ENCODE measurements at places on chromosomes 6 and 20.

- no peak for DNase-seq
Measured at GRCh38 chr6:25196464-25196863, 82.7 kb upstream of the CARMIL1 start.

- DNase-seq, result peak; percentile 10
Measured at GRCh38 chr6:139330826-139331500, 39.2 kb upstream of the TXLNB start.

DNA sequence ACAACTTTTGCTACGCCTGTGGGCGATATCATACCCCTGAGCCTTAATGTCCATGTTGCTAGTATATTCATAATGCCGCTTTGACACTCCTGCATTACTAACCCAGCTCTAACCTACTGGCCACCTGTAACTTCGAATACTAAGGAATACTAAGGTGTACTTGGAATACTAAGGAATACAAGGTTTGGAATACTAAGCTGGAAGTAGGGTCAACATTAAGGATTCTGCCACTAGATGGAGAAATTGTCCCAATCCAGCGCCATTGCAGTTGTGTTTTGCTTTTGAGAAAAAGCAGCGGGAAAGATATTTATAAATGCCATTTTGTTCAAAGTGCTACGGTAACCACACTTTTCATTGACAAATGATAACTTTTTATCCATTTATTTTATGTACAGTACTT lies 10.7 kb downstream of the TBXT start:
- DNase-seq, result no peak

- peak; percentile 44 for DNase-seq
Measured at GRCh38 chr6:111482188-111482958, 645 bp downstream of the REV3L start.

GRCh38 chr6:154457881-154458284 lies 52.6 kb downstream of the CNKSR3 start:
- DNase-seq, result no peak

DNA sequence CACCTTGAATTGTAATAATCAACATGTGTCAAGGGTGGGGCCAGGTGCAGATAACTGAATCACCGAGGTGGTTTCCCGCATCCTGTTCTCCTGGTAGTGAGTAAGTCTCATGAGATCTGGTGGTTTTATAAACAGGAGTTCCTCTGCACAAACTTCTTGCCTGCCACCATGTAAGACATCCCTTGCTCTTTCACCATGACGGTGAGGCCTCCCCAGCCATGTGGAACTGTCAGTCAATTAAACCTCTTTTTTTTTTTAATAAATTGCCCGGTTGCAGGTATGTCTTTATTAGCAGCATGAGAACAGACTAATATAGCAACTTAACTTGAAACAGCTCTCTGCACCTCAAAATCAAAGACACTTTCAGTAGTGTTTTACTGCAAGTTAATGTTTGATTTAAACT lies 121.6 kb downstream of the OGFRL1 start:
- DNase-seq, result no peak

- DNase-seq, result no peak
Measured at GRCh38 chr6:170347975-170348374, 41.4 kb downstream of the FAM120B start.

DNA sequence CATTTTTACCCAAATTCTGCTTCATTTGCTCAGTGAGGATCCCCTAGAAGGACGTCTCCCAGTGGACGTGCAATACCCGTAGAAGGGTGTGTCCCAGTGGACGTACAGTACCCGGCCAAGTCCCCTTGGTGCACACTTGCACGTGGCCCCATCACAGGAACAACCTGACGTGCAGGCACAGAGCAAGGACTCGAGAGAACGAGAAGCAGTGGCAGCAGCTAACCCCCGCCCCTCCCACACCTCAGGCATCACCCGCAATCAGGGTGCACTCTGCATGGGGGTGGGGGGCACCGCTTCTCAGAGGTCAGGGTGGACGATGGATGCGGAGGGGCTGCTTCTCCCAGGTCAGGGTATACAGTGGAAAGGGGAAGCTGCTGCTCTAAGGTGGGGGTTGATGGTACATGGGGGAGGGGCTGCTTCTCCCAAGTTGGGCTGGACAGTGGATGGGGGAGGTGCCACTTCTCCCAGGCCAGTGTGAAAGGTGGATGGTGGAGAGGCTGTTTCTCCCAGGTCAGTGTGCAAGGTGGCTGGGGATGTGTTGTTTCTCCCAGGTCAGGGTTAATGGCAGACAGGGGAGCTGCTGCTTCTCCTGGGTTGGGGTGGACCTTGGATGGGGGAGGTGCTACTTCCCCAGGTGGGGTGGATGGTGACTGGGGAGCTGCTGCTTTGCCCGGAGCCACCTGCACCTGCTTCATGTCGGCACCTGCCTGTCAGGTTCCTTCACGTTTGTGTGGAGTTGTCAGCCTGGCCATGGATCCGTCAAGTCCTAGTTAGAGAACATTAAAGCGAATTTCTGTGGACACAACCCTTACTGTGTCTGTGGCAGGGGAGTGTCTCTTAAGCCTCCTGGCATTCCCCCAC lies 1.0 kb upstream of the THBS2 start:
- no peak for DNase-seq

GRCh38 chr6:38012573-38012972 lies 193.0 kb downstream of the ZFAND3 start:
- peak; percentile 58 for DNase-seq

DNA sequence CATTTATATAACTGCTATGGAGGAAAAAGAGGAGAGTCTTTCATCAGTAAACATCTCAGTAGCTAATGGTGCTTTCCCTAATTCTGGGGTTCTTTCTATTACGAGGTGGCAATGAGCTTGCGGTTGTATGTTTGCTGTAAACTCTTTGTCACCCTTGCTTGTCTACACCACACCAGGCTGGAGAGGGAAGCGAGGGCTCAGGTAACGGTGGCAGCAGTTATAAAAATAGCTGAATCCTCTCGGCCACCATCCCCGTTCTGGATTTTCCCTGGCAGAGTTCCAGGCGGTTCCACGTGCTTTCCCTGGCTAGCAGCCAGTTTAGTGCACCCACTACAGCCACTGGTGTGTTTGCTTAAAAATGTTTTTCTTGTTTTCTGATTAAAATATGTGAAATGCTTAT lies 39.0 kb downstream of the MAS1 start:
- DNase-seq, result no peak

GRCh38 chr20:62376112-62377063 lies 9.3 kb upstream of the LAMA5 start:
- peak; percentile 46 for DNase-seq

GRCh38 chr20:33812908-33813462 lies 1.8 kb downstream of the CHMP4B start:
- no peak for DNase-seq

- peak; percentile 80 for DNase-seq
Measured at GRCh38 chr6:165117121-165117520, 192.3 kb downstream of the C6orf118 start.

DNA sequence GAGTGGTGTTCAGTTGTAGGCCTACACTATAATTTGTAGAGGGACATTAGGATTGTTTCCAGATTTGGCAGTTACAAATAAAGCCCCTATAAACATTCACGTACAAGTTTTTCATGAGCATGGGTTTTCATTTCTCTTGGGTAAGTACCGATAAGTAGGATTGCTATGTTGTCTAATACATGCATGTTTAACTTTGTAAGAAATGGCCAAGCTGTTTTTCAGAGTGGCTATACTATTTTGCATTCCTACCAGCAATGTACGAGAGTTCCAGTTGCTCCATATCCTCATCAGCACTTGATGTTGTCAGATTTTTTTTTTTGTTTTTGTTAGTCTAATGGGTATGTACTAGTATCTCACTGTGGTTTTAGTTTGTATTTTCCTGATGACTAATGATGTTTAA lies 11.2 kb upstream of the APCDD1L start:
- no peak for DNase-seq

GRCh38 chr6:41066867-41067304 lies 5.3 kb downstream of the OARD1 start:
- peak; percentile 76 for DNase-seq

- no peak for DNase-seq
Measured at GRCh38 chr6:78896227-78896626, 28.9 kb downstream of the IRAK1BP1 start.

DNA sequence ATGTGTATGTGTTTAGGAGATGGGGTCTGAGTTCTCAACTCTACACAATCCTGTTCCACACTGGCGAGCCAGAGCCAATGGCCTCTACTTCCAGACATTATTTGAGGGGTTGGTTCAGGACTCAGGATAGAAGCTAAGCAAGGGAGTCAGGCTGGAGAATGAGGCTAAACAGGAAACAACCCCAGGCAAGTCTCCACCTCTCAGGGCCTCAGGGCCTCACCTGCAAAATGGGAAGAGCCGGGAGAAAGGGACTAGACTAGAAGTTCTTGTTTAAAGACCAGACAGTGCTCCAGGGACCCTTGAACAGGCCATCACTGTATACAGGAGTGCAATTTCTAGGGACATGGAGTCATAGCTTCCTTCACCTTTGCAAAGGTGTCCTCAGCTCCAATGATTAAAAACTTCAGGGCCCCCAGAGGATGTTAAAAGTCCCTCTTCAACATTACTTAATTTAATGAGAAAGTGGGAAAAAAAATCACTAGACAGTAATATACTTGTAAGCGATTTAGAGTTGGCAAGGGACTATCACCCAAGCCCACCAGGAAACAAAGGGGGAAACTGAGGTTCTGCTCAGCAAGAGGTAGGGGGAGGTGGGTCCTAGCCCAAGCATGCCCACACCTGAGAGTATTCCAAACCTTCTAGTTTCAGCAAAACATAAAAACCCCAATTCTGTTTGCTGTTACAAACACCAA lies 41.7 kb downstream of the ZMYND8 start:
- DNase-seq, result no peak

DNA sequence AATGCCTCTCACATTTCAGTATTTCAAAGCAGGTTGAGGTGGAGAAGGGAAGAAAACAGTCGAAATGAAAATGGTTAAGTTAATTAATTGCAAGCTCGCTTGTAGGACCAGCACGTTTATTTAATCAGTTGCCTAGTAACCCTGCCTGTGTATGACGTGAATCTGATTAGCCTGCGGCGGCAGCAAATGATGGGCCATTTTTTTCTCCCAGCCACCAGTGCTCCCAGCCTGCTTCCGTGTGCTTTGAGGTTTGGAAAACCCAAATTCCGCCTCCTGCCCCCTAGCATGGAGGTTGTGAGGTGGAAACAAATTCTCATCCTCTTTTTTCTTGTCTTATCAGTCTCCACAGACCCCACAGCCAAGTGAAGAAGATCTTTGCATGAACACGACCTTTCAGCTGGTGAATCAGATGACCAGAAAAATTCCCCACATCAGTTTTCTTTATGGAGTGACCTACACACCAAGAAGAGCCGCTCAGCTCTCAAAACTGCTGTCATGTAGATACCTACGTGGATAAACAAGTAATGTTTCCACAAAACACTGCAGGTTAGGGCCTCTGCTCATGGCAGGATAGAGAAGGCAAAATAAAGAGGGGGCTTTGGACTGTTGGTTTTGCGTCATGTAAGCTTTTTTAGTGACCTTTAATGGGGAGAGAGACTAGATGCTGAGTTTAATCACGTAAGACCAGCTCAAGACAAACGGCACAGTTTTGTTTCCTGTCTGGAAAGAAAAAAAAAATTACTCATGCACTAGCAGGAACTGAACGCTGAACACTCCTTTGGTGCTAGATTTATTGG lies 572.9 kb upstream of the NOX3 start:
- DNase-seq, result peak; percentile 44

- DNase-seq, result no peak
Measured at GRCh38 chr6:122495612-122496011, 24.0 kb upstream of the SERINC1 start.

- DNase-seq, result no peak
Measured at GRCh38 chr20:19682249-19682648, 75.8 kb upstream of the RIN2 start.

- no peak for DNase-seq
Measured at GRCh38 chr20:34971561-34972235, 16.0 kb downstream of the MYH7B start.

DNA sequence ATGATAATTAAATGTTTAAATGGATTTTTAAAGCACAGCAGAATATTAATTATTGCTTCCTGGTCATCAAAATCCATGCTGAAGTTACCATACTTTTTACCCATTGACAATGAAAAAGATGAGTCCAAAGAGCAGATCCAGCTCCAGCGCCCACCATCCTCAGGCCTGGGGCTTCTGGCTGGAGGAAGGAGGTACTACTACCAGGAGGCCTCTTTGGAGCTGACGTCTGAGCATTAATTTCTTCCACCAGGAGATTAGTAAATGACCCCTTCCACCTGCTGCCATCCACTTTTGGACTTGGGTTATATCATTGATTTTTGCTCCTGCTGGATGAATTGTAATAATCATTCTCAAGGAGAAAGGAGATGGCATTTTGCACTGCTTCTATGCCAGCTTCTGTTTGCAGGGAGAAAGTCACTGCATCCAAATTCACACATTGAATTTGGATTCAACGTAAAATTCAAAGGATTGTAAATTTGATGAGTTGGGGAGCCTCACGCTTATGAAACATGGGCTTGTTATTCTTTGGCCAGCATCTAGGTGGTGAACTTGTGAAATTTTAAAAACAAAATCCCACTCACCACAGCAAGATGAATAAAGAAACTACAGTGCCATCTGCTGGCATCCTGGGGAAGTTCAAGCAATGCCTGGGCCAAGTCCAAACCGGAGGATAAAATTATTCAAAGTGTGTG lies 121.8 kb downstream of the SASH1 start:
- peak; percentile 73 for DNase-seq

DNA sequence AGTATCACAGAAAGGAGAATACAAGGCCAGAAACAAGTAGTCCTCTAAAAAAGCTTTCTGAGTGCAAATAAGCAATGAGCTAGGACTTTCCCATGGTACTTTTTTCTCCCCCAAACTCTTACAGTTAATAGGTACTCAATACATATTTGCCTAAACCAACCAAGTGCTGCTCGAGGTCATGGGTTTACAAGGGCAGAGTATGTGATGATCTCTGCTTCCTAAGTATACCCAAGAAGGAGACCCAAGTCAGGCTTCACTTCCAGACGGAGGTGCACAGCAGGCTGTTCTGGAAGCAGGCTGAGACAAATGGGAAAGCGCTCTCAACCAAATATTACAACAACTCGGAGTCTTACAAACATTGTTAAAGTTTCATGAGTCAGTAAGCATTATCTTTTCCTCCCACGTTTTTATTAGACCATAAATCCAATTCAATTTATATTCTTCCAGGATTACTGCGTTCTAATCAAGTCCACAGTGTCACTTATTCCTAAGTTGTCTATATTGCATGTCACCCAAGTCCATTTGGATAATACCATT lies 8.1 kb downstream of the FYN start:
- DNase-seq, result no peak

DNA sequence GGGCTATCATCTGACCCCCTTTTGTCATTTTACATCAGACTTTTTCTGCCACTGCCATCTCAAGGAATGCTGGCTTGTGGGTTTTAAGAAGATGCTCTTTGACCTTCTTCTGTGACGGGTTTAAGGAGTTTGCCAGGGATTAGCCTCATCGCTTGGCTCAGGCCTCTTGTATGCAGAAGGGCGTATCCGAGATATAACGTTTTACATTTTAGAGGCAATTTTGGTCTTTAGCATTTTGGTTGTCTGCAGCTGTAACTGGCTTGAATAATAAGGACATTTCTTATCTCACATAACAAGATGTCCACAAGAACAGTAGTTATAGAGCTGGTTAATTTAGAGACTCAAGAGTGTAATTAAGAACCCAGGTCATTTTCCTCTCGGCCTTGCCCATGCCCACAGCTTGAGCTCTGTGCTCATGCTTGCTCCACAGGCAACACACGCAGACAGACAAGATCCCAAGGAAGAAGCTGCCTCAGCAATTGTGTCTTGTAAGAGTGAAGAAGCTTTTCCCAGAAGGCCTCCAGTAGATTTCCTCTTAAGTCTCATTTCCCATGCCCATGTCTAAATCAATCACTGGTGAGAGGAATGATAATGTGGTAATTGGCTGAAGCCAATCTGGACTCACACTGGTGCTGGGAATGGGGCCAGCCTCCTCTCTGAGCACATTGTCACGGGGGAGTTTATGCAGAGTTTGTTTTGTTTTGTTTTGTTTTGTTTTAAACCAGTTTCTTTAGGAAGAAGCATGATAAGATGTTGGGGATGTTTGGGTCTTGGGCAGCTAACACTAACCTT lies 36.8 kb downstream of the PTCHD4 start:
- no peak for DNase-seq

Data from fibroblast of skin of right biceps (primary cell).